CD14-positive monocyte (primary cell): ENCODE measurements at places on chromosomes 12 and 14. TPM values are rescaled to one million over a fixed set of nuclear protein-coding genes. Genes with fewer than 3 reads are reported as not detected.

ENDOU gene
- polyA plus RNA-seq = 0.17 TPM in 1 of 2 replicates, not detected in the other

MYH6 gene
- polyA plus RNA-seq = not detected in 2 replicates

SARNP gene
- 139 TPM for polyA plus RNA-seq

PDZRN4 gene
- polyA plus RNA-seq = not detected in 2 replicates

ERP27 gene
- 2.5 TPM for polyA plus RNA-seq

ADAM20 gene
- polyA plus RNA-seq = not detected

SMOC1 gene
- not detected in 2 replicates for polyA plus RNA-seq

KRT80 gene
- 0.18 TPM for polyA plus RNA-seq

- no peak for DNase-seq
Observed at GRCh38 chr12:46110223-46110611, 119.8 kb upstream of the SCAF11 start.

DNA sequence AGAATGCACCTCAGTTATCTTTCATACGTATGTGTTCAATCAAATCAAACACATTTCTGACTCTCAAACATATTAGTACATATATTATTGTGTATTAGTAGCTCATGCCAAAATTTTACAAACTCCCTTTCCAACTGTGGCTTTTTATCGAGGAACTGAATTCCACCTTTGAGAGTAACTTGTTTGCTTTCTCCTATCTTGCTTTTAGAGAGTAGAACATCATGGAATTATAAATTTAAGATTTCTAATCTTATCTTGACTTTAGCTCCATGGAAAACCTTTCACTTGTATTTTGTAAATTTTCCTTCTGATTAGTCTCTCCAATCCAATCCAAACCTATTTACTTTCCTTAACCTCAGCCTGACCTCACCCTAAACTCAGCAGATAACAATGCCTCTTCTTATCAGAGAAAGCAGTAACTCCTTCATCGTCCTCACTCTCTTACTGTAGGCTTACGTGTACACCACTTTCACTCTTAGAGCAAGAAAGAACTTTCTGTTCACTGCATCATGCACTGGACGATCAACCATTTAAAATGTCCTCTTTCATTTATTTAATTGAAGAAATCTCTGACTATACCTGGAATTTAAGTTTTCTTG is 164.5 kb downstream of the TMTC3 start:
- no peak for DNase-seq

- DNase-seq = no peak
Observed at GRCh38 chr12:53060721-53061276, 10.9 kb downstream of the TNS2 start.

DNA sequence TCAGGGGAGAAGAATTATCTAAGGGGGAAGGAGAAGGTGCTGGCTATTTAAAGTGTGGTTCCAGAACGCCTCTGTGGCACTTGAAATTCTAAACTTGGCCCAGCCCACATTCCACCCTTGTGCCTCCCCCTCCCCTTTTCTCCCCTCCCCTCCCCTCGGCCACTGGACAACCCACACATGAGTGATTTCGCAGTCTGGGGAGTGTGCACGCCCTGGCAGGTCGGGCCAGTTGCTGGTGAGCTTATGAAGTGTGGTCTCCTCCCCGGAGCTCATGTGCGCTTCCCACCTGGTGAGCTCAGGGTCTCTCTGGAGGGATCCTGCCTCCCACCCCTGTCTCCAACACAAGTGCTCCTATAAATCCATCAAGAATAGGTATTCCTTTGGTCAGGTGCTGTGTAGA is at the start of gene SLC6A13:
Gene SLC6A13, minus strand, starts transcription at position 20 of the 400 bp plus-strand sequence. CDS start 2,784 bp downstream, outside the sequence.
- no peak for DNase-seq

DNA sequence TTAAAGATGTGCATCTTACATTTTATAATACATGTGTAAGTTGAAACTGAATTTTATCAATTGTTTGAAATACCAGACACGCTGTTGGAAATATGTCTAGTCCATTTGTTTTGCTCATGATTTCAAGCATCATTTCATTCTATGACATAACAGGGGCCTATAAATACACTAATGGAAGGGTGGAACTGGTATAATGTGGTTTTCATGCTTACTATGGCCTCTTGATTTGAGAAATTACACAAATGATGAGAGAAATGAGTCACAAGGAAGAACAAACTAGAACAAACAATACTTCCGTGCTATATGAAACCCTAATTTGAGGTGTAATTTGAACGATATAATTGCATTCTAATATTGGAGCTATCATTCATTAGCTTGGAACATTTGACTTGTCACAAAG is 663.4 kb downstream of the SLC16A7 start:
- no peak for DNase-seq

DNA sequence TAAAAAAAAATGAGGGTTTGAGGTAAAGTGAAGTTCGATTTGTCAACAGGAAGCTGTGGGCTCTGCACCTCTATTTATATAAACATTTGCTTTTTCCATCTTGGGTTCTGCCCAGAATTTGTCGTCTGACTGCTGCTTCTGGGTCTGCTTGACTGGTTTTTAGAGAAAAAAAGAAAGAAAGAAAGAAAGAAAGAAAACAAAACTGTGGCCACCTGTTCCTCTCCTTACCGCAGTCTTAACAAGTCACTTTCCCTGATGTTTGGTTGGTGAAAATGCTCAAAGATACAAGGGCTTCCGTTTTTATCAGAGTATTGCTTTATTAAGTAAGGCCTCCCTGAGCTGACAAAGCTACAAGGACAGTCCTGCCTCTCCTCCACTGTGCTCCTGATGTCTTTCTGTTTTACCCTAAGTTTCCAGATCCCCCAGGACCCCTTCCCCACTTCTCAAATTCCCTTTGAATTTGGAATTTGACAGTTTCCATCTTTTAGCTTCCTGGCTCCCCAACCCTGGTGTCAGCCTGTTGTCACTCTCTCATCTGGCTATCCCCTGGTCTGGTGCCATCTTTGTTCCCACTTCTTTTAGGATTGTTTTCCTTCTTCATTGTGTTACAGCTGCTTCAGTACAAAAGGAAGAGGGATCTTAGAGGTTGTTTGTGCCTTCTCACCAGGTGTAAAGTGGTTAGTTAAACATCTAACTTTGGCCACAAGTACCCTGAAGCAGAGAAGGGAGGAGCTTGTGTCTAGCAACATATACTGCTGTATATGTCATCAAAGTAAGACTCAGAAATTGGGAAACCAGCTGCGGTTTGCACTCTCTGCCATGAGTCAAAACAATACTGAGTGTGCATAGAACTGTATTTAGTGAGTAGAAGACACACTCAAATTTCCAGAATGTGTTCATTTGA is 18.0 kb downstream of the MFAP5 start:
- DNase-seq = peak; percentile 34

GRCh38 chr12:97398704-97399103 is 63.9 kb upstream of the RMST start:
- DNase-seq = no peak

DNA sequence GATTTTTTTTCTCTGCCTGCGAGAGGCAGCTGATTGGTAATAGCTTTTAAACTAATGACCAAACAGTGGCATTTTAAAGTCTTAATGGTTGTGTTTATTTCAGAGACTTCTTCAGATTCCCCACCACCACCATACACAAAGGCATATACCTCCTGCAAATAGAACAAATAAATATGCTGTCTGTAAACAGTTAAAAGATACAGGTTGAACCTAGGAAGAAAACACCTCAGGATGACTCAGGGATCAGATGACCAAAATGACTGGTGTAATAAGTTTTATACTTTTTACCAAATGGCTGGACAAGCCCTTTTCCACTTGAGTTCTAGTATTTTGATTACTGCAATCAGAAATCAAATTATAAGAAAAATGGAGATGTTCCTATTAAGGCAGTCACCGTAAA is 364.1 kb downstream of the PAWR start:
- no peak for DNase-seq

- peak; percentile 43 for DNase-seq
Observed at GRCh38 chr12:112419297-112420133, 768 bp downstream of the PTPN11 start.

- DNase-seq = no peak
Observed at GRCh38 chr14:35506461-35506860, 27.5 kb upstream of the INSM2 start.

- DNase-seq = no peak
Observed at GRCh38 chr14:94992046-94992445, 165.3 kb downstream of the DICER1 start.

DNA sequence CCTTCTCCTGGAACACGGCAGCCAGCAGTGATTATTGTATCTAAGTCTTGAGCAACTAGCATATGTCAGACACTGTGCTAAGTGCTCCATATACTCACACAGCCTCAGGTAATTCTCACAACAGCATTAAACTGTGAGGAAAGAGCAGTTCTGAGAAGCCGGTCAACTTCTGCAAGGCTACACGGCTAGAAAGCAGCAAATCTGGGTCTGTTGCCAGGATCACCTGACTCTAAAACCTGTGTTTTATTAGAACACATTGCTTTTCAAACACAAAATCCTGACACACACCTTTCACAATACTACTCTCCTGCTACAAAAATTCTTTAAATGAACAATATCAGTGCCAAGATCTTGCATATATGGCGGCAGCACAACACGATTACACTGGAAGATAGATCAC is 49.8 kb upstream of the CRACR2A start:
- no peak for DNase-seq

DNA sequence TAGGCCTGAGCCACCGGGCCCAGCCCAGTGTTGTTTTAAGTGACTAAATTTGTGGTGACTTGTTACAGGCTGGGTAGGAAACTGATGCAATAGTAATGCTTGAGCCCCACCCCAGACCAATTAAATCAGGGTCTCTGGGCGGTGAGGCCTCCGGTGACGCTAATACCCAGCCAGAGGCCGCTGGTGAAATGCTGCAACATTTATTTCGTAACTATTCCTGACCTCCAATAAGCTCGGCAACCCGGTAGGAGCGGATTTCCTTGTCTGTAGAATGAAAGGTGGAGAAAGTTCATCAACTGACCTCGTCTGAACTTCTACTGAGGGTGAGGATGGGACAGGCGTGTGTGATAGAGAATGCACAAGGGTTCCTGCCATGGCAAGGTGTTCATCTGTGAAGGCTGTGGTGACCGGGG is 42.3 kb downstream of the FZD10 start:
- DNase-seq = no peak

DNA sequence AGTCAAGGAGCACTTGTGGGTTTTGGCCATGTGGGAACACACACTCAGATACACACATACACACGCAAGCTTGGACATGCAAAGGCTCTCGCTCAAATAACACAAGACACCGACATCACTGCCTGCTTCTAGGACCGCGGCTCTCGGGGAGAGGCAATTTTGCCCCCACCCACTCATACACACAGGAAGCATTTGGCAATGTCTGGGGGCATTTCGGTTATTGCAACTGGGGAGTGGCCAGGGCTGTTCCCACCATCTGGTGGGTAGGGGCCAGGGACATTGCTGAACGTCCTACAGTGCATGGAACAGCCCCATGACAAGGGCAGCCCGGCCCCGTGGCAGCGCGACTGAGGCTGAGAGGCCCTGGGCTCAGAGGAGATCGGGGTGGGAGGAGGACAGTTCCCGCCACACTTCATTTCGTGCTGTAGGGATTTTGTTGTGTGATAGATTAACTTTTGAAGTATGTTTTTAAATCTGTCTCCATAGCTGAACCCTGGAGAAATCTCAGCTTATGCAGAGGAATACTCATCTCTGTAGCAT is 35.6 kb downstream of the RIMBP2 start:
- no peak for DNase-seq

GRCh38 chr12:76559400-76560085 is at the start of gene OSBPL8:
OSBPL8 (minus strand) TSS chr12:76559771; CDS start chr12:76487551, 72,220 bp downstream.
- peak; percentile 89 for DNase-seq

DNA sequence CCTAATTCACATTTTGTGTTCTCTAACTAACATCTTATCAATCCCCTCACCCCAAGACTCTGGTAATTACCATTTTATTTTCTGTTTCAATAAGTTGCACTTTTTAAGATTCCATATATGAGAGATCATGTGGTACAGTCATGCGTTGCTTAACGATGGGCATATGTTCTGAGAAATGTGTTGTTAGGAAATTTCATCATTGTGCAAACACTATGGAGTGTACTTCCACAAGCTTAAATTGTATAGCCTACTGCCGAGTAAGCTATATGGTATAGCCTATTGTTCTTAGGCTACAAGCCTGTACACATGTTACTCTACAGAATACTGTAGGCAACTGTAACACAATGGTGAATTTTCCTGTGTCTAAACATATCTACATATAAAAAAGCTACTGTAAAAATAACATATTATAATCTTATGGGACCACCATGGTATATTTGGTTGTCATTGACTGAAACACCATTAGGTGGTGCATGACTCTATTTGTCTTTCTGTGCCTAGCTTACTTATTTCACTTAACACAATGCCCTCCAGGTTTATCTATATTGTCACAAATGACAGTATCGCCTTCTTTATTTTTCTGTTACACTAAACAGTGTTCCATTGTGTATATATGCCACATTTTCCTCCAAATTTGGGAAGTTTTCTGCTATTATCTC is 473.4 kb upstream of the LMO3 start:
- DNase-seq = no peak

DNA sequence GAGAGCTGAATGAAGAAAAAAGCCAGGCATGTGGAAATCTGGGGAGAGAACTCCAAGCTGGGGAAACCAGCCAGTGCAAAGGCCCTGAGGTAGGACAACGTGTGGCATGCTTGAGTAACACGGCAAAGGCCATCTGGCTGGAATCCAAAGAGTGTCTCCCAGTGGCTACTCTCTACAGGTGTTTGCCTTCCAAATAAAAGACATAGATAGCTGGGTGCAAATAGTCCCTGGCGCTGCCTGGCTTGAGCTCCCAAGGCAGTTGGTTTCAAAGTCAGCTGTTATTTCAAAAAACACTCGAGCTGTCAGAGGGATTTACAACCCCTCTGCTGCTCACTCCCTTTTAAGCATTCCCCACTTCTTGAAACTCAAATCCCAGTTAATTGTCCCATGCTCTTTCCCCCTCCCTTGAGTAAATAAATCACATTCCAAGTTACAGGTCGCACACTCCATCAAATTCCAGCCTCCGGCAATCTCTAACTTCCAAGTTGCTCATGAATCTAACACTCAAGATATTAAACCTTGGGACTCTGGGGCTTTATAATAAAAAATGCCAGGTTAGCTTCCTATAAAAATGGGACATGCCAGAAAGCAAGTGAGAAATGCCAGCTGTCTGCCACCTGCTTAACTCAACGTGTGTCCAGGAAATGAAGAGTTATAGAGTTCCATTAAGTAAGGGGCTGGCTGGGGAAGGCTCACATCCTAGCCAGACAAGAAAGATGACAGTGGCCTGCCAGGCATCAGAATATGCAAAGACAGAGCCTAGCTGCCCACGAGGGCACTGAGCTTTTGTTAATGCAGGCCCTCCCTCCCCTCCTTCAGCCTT is 133.6 kb upstream of the NOS1 start:
- DNase-seq = no peak

GRCh38 chr14:78592616-78593219 is 422.5 kb downstream of the NRXN3 start:
- no peak for DNase-seq
